NCI-H526 (cell line): ENCODE measurements at places on chromosomes 4 and X.
A peak's percentile ranks its signal among the peaks of the same experiment; 100 is the strongest.

DNA sequence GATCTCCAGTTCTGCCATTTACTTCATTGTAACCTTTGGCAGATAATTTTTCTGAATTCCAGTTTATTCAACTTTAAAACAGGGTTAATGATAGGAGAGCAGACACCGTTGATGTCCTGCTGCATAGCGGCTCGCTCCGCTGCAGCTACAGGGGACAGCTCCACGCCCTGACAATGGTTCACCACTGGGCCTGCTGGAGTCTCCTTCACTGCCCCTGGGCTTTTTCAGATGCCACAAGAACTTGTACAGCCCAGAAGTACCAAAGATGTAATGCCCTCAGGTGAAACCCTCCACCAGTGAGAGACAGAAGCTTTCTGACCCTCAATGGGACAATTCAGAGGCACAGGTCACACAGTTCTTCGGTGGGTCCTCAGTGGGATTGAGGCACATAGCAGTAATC is 22.7 kb upstream of the SEPTIN11 start:
- no peak for DNase-seq

- peak; percentile 72 for DNase-seq
These were observed 125.1 kb downstream of the RAPGEF2 start for GRCh38 chr4:159227984-159228383.

DNA sequence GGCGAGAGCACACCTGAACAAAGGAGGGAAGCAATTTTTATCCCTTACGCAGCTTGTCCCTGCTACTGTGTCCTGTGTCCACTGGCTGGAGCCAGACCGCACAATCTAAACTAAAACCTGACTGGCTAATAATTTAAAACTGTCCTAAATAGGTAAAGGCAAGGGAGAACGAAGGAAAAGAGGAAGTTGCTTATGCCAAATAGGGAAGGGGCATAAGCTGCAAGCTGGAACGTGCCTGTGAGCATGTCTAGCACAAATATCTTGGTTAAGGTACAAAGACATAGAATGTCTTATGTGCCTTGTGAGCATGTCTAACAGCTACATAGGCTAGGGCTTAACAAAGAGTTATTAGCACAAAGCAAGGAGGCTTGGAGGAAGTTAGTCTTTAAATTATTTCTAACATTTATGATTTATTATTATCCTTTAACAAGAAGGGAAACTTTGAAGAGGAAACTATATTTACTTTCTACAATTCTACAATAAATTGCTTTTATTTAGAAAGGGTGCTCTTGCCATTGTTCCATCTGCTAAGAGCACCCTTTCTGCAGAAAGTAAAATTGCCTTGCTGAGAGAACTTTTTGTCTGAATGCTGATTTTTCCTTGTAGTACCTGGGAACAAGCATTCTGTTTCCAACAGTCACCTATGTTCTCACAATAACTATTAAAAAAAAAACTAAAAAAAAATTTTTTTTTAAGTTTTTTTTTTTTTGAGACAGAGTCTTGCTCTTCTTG is 80.6 kb upstream of the CBR4 start:
- no peak for DNase-seq

- no peak for DNase-seq
These were observed 27.6 kb downstream of the PHEX start for GRCh38 chrX:22059775-22060174.

- no peak for DNase-seq
These were observed 1.8 kb upstream of the CUL4B start for GRCh38 chrX:120562569-120562926.
